ENCODE measurements at places on chromosomes 2 and 18. TPM values are rescaled to one million over a fixed set of nuclear protein-coding genes. Genes with fewer than 3 reads are reported as not detected.
A peak's percentile ranks its signal among the peaks of the same experiment; 100 is the strongest.

Gene ACTG2
- not detected for total RNA-seq

- no peak for ATAC-seq
- no peaks in the 10 kb centered on the region for H3K36me3 ChIP-seq
- no peaks in the 10 kb centered on the region for H3K27me3 ChIP-seq
- no peaks in the 10 kb centered on the region for H3K4me1 ChIP-seq
- no peak overlapping the region for H3K27ac ChIP-seq
- H3K4me3 ChIP-seq, result no peak overlapping the region
Observed at GRCh38 chr2:76516861-76517573, 806.3 kb upstream of the GCFC2 start.

DNA sequence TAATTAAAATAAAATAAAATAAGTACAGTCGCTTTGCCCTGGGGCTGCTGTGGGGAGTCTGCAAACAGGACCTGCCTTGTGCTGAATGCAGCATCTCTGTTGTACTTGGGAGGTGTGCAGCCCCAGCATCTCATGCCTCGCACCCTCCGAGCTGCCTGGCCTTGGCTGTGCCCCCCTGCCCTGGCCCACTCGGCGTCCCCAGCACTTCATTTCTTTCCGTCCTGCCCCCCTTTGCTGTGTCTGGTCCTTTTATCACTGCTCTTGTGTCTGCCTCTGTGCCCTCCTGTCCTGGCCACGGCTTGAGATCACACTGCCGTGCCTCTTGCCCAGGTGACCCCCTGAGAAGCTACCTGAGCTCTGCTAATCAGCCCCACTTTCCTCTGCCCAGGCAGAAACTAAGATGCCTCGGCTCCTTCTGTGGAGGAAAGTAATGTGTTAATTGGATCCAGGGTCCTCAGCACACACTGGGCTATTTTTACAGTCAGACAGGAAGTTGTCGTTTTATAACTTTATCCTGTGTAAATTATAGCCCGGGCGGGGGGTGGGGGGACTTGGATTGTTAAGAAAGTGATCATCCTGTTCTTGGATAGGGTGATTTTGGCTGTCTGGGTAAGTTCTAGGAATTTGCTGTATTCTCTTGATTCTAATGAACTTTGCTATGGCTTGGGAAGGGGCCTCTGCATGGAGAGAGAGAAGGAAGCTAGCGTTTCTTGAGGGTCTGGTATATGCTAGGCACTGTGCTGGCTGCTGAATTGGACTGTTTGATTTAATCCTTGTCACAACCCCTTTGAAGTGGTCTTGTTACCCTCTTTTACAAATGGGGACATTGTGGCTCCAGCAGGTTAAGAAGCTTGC lies 69.4 kb downstream of the AGAP1 start:
- no peak overlapping the region for H3K27ac ChIP-seq
- no peaks in the 10 kb centered on the region for H3K4me1 ChIP-seq
- no peaks in the 10 kb centered on the region for H3K36me3 ChIP-seq
- no peak overlapping the region for H3K4me3 ChIP-seq

- no peak overlapping the region for H3K27ac ChIP-seq
- H3K4me1 ChIP-seq, result no peaks in the 10 kb centered on the region
- ATAC-seq, result no peak
- H3K27me3 ChIP-seq, result peaks cover under 1% of the 10 kb centered on the region
- H3K4me3 ChIP-seq, result no peak overlapping the region
- no peaks in the 10 kb centered on the region for H3K36me3 ChIP-seq
Observed at GRCh38 chr2:66566726-66567399, 131.9 kb downstream of the MEIS1 start.

Gene TFCP2L1
- total RNA-seq, result 0.03 TPM

- no peaks in the 10 kb centered on the region for H3K36me3 ChIP-seq
- no peak for ATAC-seq
- H3K27me3 ChIP-seq, result no peaks in the 10 kb centered on the region
Observed at GRCh38 chr2:25988134-25988533, 5.8 kb upstream of the KIF3C start.

- H3K27ac ChIP-seq, result no peak overlapping the region
- H3K4me3 ChIP-seq, result no peak overlapping the region
- no peaks in the 10 kb centered on the region for H3K36me3 ChIP-seq
- ATAC-seq, result no peak
- H3K4me1 ChIP-seq, result peaks cover 4% of the 10 kb centered on the region
Observed at GRCh38 chr2:242063850-242064249, 194.3 kb downstream of the RTP5 start.

- peaks cover 17% of the 10 kb centered on the region for H3K27me3 ChIP-seq
- ATAC-seq, result no peak
- H3K4me1 ChIP-seq, result no peaks in the 10 kb centered on the region
- no peaks in the 10 kb centered on the region for H3K36me3 ChIP-seq
- H3K4me3 ChIP-seq, result no peak overlapping the region
Observed at GRCh38 chr18:10833656-10834055, 307.8 kb downstream of the NAPG start.

GRCh38 chr2:46187112-46187618 lies 110.0 kb upstream of the EPAS1 start:
- peak overlapping the region; percentile 69 for H3K27ac ChIP-seq
- no peaks in the 10 kb centered on the region for H3K36me3 ChIP-seq
- peak overlapping the region; percentile 53 for H3K4me3 ChIP-seq
- H3K27me3 ChIP-seq, result no peaks in the 10 kb centered on the region
- peak; percentile 96 for ATAC-seq

- no peaks in the 10 kb centered on the region for H3K36me3 ChIP-seq
- peak overlapping the region; percentile 57 for H3K4me3 ChIP-seq
- H3K4me1 ChIP-seq, result peaks cover 13% of the 10 kb centered on the region
- H3K27ac ChIP-seq, result peak overlapping the region; percentile 84
- ATAC-seq, result peak; percentile 99
- peaks cover 2% of the 10 kb centered on the region for H3K27me3 ChIP-seq
Observed at GRCh38 chr2:10493634-10494281, 45.6 kb upstream of the ODC1 start.

Gene KCNS3
- not detected for total RNA-seq

GRCh38 chr2:37753758-37754157 lies 82.3 kb upstream of the CDC42EP3 start:
- H3K27ac ChIP-seq, result no peak overlapping the region
- no peak for ATAC-seq
- H3K4me3 ChIP-seq, result no peak overlapping the region
- peaks cover 3% of the 10 kb centered on the region for H3K4me1 ChIP-seq
- H3K27me3 ChIP-seq, result no peaks in the 10 kb centered on the region

Gene METTL21A
- total RNA-seq, result 20.4 TPM

- H3K36me3 ChIP-seq, result no peaks in the 10 kb centered on the region
- no peak overlapping the region for H3K4me3 ChIP-seq
- ATAC-seq, result no peak
- peaks cover 5% of the 10 kb centered on the region for H3K4me1 ChIP-seq
Observed at GRCh38 chr2:96470109-96470508, 35.0 kb downstream of the NEURL3 start.

DNA sequence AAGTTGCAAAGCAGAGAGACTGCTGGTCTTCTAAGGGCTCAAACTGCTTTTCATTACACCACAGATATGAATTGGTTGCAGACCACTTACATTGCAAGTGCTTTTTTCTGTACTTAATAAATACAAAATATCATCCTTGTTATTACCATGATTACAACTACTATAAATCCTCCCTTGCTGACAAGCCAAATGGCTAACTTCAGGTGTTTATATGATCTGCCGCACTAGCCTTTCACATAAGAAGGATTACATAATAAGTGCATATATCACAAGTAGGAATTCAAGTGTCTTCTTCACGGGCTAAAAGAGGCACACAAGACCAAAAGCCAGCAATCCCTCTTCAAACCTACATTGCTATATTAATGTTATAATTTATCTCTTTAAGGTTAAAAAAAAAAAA lies 373.0 kb downstream of the ZEB2 start:
- ATAC-seq, result no peak
- no peaks in the 10 kb centered on the region for H3K4me1 ChIP-seq
- no peaks in the 10 kb centered on the region for H3K27me3 ChIP-seq
- H3K4me3 ChIP-seq, result no peak overlapping the region
- H3K27ac ChIP-seq, result no peak overlapping the region

Data from activated T-helper 17 cell treated with anti-CD3 and anti-CD28 coated beads, Interleukin-2, amount 50 U/mL, for 72 hours (primary cell).